ENCODE measurements at places on chromosomes 13 and 19.

- no peak for DNase-seq
Observed at GRCh38 chr13:64130600-64130999, 2715.0 kb upstream of the PCDH20 start.

DNA sequence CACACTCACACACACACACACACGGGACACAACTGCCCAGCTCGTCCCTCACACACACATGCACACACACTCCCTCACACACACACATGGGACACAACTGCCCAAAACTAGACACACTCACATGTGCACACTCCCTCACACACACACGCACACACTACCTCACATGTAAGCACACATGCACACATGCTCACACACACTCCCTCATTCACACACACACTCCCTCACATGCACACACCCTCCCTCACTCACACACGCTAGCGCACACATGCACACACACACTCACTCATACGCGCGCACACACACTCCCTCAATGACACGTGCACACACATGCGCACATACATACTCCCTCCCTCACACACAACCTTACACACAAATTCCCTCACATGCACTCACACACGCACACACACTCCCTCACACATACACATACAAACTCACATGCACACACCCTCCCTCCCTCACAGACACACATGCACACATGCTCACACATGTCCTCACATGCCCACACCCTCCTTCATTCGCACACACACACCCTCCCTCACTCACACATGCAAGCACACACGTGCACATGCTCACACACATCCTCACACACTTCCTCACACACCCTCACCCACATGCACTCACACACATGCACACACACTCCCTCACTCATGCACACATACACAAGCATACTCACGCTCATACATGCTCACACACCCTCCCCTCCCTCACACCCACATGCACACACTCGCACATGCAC lies 9.0 kb upstream of the RASA3 start:
- DNase-seq = no peak

DNA sequence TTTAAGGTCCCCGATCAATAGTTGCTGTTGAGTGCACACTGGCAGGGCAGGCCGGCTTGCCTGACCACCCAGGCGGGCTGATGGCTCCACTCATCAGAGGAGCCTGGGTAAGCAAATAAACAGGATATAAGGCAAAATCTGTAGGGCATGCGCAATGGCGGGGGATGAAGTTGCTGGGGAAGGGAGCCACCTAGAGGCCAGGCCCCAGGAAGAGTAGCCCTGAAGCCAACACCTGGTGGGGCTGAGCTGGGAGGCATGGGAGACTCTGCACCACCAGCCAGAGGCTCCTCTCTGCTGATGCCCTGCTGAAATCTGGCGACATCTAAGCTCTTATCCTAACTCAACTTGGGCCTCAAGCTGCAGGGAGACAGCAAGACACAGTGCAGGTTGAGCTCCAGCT lies 324.3 kb downstream of the ZNF536 start:
- DNase-seq = no peak

- no peak for DNase-seq
Observed at GRCh38 chr19:38392707-38393308, 4.3 kb downstream of the SPRED3 start.

DNA sequence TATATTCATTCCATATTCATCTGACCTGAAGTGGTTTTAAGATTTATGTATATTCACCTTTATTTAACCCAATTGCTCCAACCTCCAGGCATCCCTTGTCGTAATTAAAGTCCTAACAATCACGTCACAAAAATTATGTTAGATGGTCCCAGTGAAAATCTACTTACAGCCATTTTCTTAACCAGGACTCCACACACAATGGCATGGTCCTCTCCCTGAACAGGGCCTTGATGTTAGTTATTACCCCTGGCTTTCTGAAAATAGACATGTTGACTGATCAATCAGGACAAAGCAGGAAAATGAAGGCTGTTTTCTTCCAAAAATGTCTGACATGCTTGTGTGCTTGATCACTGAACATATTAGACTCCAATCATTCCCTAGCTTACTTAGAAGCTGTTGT lies 542.7 kb upstream of the SLITRK5 start:
- no peak for DNase-seq

Data from SW 1271 (cell line).